Suprapubic skin (tissue), 4 donors: ENCODE measurements at places on chromosomes 16 and 17. TPM values are rescaled to one million over a fixed set of nuclear protein-coding genes. Genes with fewer than 3 reads are reported as not detected.

DNA sequence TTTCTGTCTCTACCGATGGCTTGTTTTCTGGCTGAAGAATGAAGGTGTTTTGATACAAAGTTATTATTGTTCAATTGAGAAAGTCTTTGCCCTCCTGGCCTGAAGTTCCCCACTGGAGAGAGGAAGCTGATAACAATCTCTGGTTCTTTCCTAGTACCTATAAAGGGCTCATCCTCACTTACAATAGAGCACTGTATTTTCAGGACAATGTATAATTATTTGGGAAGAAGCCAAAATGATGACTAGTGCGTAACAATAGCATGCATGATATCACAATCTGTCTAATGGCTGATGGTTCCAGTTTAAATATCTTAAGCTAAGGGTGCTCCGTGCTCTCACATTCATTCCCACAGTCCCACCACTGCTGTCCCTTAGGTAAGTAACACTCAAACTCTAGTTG, 230.7 kb downstream of the IRX3 start:
- DNase-seq = no peak
- no peak overlapping the region for H3K27ac ChIP-seq
- no peak overlapping the region for H3K4me3 ChIP-seq
- no peaks in the 10 kb centered on the region for H3K27me3 ChIP-seq
- peaks cover 3% of the 10 kb centered on the region for H3K4me1 ChIP-seq
- no peaks in the 10 kb centered on the region for H3K36me3 ChIP-seq

GRCh38 chr17:82434216-82434565, 15.8 kb upstream of the OGFOD3 start:
- no peak overlapping the region for H3K27ac ChIP-seq
- H3K36me3 ChIP-seq = peaks cover 51% of the 10 kb centered on the region
- DNase-seq = no peak
- no peak overlapping the region for H3K4me3 ChIP-seq

TMEM100 gene
- total RNA-seq = 2.9 TPM

DNA sequence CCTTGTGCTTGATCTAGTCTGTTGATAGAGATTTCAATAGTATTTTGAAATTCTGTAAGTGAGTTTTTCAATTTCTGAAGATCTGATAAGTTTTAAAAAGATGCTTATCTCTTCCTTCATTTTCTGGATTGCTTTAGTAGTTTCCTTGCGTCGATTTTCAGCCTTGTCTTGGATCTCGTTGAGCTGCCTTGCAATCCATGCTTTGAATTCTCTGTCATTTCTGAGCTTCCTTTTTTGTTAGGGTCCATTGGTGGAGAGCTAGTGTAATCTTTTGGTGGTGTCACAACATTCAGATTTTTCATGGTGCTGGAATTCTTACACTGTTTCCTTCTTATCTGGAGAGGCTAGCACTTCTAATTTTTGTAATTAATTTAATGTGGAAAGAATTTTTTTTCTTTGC, 61.1 kb downstream of the SLFN11 start:
- DNase-seq = no peak
- no peaks in the 10 kb centered on the region for H3K27me3 ChIP-seq
- H3K36me3 ChIP-seq = no peaks in the 10 kb centered on the region
- H3K4me3 ChIP-seq = no peak overlapping the region
- no peak overlapping the region for H3K27ac ChIP-seq
- H3K4me1 ChIP-seq = peaks cover 35% of the 10 kb centered on the region

GRCh38 chr16:66455970-66456369, 28.9 kb downstream of the BEAN1 start:
- H3K36me3 ChIP-seq = no peaks in the 10 kb centered on the region
- no peak for DNase-seq
- H3K4me3 ChIP-seq = no peak overlapping the region

GRCh38 chr17:61352781-61353491, 46.7 kb upstream of the TBX2 start:
- no peaks in the 10 kb centered on the region for H3K4me1 ChIP-seq
- H3K27me3 ChIP-seq = no peaks in the 10 kb centered on the region
- no peak overlapping the region for H3K4me3 ChIP-seq
- H3K27ac ChIP-seq = no peak overlapping the region

KRTAP2-1 gene
- not detected for total RNA-seq

- no peaks in the 10 kb centered on the region for H3K27me3 ChIP-seq
- H3K27ac ChIP-seq = no peak overlapping the region
- peaks cover 61% of the 10 kb centered on the region for H3K36me3 ChIP-seq
- DNase-seq = no peak
Measured at GRCh38 chr16:3292604-3293003, 9.3 kb downstream of the ZNF263 start.

GRCh38 chr17:72423286-72423589, 302.4 kb downstream of the SOX9 start:
- H3K27ac ChIP-seq = no peak overlapping the region
- no peaks in the 10 kb centered on the region for H3K36me3 ChIP-seq
- H3K4me3 ChIP-seq = no peak overlapping the region
- no peaks in the 10 kb centered on the region for H3K27me3 ChIP-seq
- peaks cover 26% of the 10 kb centered on the region for H3K4me1 ChIP-seq

DNA sequence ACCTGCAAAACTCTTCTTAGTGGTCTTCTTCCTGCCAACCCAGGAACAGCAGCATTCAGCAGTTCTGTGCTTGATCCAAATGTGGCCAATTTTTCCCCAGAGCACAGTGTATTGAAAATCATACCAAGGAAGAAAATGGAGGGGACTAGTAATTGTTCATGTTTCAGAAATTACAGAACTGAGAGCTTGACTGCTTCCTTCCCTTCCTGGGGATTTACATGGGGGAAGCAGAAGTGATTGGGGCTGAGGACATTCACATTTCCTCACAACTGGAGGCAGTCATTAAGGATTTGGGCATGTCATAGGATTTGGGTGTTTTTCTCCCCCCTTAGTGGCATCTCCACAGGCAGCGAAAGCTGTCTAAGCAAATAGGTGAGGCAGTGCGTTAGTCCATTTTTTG, 19.7 kb downstream of the CIITA start:
- no peaks in the 10 kb centered on the region for H3K27me3 ChIP-seq
- peaks cover 2% of the 10 kb centered on the region for H3K36me3 ChIP-seq
- no peak for DNase-seq
- no peak overlapping the region for H3K27ac ChIP-seq

IL17C gene
- total RNA-seq = not detected

DNA sequence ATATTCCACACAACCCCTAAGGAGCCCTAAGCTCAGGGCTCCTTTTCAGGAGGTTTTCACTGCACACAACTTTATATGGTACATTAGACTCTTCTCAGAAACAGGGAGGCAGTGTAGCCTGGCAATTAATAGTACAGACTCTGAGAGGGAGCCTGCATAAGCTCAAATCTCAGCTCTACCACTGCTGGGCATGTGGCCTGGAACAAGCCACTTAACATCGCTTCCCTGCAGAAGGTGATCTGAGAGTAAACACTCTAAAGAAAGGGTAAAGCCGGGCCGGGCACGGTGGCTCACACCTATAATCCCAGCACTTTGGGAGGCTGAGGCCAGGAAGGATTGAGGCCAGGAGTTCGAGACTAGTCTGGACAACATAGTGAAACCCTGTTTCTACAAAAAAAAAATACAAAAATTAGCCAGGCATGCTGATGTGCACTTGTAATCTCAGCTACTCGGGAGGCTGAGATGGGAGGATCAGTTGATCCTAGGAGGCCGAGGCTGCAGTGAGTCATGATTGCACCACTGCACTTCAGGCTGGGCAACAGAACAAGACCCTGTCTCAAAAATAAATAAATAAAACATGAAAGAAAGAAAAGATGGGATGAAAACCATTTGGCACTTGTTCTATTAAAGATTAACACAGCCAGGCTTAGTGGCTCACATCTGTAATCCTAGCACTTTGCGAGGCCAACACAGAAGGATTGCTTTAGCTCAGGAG, 70.7 kb upstream of the DNAJA2 start:
- H3K27ac ChIP-seq = no peak overlapping the region
- H3K27me3 ChIP-seq = no peaks in the 10 kb centered on the region
- DNase-seq = no peak
- H3K36me3 ChIP-seq = no peaks in the 10 kb centered on the region

- H3K36me3 ChIP-seq = peaks cover 21% of the 10 kb centered on the region
- no peak overlapping the region for H3K27ac ChIP-seq
- H3K4me3 ChIP-seq = no peak overlapping the region
- H3K27me3 ChIP-seq = no peaks in the 10 kb centered on the region
- DNase-seq = no peak
Measured at GRCh38 chr16:67082891-67083290, 26.9 kb upstream of the PHAF1 start.

DNA sequence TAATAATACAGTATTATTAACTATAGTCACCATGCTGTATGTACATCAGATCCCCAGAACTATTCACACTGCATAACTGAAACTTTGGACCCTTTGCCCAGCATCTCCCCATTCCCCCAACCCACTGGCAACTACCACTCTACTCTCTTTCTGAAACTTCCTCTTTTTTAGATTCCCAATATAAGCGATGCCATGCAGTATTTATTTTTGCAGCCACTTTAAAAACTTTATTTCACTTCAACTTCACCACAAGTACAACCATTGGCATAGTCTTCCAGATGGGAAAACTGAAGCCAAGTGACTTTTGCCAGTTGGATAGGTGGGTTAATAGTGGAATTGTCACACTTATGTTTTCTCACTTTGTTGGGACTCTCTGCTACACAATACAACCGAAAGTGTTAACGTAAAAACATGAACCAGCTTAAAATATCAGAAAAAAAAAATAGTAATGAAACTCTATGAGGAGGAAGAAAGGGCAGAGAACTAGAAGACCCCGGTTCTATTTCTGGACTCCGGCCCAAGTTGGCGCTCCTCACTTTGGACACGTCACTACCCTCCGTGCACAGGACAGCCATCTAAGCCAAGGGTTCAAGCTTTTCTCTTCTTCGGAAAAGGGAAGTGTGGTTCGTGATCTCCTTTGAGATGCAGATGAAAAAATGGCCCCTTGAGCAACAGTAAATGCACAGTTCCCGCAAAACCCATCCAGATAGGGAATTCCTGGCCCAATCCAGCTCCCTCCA, 743 bp downstream of the SHCBP1 start:
- H3K4me1 ChIP-seq = peaks cover 22% of the 10 kb centered on the region
- H3K36me3 ChIP-seq = no peaks in the 10 kb centered on the region
- DNase-seq = no peak
